ENCODE measurements at places on chromosomes 3 and 15.

- DNase-seq, result no peak
Measured at GRCh38 chr15:89439764-89440163, 56.6 kb downstream of the RHCG start.

- no peak for DNase-seq
Measured at GRCh38 chr15:68582236-68582635, 3.4 kb downstream of the CORO2B start.

DNA sequence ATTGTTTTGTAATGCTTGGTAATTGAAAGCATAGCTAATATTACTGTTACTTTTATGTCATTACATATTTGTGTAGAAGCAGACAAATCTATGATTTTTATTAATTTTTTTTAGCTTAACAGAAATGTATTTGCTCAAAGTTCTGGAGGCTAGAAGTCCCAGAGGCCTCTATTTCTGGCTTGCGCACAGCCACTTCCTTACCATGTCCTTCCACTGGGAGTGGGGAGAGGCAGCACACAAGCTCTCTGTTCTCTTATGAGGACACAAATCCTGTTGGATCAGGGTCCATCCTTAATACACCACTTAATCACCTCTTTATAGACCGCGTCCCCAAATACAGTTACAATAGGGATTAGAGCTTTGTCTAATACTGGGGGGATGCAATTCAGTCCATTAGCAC, 1061.4 kb downstream of the OTOL1 start:
- DNase-seq, result no peak

DNA sequence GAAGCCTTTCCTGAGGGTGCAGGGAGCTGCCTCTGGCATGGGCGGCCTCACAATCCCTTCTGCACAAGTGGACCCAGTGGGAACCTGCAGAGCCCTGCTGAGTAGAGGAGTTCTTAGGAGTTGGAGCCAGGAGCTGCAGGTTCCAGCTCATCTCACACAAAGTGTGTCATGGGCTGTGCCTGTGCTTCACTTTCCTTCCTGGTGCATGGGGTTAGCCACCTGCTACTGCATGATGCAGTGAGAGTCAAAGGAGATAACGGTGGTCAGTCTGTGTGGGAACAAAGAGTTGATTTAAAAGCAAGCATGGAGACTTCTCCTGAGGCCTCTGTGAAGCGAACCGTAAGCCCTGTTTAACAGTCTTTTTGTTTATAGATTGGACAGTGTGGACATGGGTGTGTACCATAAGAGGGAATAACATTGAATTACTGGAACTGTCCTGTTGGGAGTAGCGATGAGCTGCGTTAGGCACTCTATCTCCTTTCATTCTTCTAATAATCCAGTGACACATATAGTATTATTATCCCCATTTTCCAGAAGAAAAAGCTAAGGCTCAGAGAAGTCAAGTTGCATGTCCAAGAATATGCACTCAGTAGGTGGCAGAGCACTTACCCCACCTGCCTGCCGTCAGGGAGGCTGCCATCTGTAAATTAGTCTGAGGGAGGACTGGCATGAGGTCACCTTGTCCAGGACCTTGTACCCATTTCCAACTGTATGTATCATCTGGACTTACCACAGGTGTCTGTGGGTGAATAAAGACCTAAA, 68.7 kb upstream of the PRR23C start:
- no peak for DNase-seq

DNA sequence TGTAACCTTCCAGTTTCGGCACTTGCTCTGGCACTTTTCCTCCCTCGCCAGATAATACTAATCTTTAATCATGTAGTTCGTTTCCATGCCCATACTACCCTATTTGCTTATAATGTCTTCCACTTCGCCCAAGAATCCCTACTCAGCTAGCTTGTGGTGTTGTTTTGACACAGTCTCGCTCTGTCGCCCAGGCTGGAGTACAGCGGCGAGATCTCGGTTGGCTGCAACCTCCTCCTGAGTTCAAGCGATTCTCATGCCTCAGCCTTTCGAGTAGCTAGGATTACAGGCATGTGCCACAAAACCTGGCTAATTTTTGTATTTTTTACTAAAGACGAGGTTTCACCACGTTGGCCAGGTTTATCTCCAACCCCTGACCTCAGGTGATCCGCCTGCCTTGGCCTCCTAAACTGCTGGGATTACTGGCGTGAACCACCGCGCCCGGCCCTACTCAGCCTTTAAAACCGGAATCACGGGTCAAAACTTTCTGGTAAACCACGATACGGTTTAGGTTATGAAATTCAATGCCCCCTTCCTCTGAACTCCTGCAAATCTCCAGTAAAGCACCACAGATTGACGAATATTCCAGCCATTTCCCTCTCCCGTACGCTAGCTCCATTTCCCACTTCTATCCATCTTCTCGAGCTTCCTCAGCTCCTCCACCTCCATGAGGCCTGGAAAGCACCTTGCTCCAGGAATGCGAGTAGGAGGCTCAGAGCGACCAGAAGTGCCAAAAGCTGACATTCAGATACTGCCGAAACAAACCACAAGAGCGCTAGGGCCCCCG, 878 bp upstream of the RAD51 start:
- DNase-seq, result no peak

DNA sequence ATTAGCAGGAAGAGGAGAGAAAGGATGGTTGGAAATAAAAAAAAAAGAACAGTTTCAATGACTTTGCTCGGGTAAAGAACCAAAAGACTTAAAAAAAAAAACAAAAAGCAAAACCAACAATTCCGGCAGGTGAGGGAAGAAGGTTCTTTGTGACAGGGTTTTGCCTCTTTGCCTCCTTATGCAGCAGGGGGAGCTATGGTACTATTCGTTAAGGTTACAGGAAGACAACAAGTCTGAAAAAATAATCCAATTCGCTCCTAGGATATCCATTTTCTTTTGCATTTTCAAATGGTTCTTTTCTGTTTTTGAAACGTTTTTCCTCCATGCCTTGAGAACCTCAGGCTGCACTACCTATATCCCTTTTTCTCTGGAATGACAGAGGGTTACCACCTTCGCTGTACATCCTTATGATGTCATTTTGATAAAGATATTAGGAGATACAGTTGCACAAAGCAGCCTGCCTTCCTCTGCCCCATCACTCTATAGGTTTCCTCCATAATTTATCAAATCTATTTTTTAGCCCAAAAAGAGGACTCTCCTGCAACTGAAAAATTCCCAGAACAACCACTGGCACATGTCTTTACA, 55.0 kb downstream of the CFAP20DC start:
- DNase-seq, result no peak

GRCh38 chr3:124850633-124851032, 36.5 kb downstream of the ITGB5 start:
- DNase-seq, result no peak

DNA sequence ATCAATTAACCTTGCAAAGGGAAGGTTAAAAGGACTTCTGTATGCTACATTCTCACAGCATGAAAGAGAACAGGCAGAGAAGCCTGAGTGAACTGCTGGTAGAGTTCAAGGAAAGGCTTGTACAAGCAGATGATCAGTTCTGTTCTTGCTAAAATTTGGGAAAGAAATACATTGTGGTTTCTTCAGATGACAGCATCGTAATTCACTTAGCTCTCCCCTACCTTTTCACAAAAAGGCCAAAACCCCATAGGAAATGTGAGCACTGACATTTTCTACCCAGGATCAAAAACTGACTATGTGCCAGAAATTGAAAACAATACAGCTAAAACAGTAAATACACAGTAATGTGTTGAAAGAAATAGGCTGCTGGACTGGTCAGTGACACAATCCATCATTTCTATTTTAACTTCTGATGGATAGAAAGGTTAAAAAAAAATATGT, 216.4 kb downstream of the DPH6 start:
- DNase-seq, result no peak

GRCh38 chr3:111853068-111853467, 6.0 kb upstream of the PHLDB2 start:
- no peak for DNase-seq

DNA sequence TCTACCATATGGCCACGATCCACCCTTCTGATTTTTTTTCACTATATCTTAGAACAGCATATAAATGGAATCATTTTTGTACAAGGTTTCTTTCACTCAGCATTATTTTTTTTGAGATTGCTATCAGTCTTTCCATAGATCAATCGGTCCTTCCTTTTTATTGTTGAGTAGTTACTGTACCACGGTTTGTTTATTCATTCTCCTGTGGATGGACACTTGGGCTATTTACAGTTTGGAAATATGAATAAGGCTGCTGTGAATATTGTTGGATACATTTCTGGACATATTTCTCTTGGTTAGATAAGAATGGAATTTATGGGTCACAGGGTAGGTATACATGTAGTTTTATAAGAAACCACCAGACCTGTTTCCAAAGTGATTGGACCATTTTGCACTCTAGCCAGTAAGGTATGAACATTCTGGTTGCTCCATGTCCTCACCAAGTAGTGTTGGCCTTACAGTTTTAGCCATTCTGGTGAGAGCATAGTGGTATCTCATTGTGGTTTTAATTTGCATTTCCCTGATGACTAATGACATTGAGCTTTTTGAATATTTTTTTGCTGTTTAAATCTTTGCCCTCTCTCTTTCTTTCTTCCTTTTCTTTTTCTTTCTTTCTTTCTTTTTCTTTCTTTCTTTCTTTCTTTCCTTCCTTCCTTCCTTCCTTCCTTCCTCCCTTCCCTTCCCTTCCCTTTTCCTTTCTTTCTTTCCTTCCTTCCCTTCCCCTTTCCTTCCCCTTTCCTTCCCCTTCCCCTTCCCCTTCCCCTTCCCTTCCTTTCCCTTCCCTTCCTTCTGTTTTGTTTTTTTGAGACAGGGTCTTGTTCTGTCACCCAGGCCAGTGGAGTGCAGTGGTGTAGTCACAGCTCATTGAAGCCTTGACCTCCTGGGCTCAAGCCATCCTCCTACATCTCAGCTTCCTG, 49.2 kb downstream of the LRRK1 start:
- DNase-seq, result no peak

GRCh38 chr15:58842713-58843396, 71.8 kb downstream of the MINDY2 start:
- no peak for DNase-seq

- DNase-seq, result no peak
Measured at GRCh38 chr3:124702950-124703349, 27.3 kb upstream of the UMPS start.

GRCh38 chr3:45753095-45753494, 43.2 kb downstream of the SLC6A20 start:
- no peak for DNase-seq

GRCh38 chr3:171000281-171000680, 26.2 kb downstream of the SLC2A2 start:
- DNase-seq, result no peak

DNA sequence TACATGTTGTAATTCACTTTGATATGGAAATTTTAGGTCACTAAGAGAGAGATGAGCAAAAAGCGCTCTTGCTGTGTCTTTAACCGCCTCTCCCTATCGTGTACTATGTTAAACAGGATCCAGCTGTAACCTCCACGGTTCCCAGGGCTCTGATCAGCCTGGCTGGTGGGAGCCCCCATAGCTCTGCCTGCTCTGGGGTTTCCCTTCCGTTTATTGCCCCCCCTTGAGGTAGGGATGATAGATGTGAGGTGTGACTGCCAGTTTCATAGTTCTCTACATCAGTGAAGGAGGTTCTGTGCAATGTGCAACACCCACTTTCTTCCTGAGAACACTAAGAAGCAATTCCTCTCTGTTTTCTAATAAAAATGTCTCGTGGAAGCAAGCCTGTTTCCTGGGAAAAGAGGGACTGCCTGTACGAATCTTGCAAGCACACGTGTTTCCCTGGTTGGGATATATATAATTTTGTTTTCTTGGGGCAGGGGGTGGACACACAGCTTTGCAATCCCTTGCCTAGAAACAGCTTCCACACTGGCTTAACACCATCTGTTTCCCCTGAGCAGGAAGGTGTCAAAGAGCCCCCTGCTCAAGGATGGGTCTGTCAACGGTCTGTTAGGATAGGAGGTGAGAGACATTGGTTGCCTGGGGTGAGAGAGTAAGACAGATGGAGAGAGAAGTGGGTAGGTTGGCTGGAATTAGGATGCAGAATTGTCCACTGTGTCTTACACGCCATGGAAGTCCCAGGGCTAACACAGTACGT, 23.8 kb downstream of the CORO2B start:
- DNase-seq, result no peak
